Mesothelial cell of epicardium (in vitro differentiated cells): ENCODE measurements at places on chromosomes 4 and X. TPM values are rescaled to one million over a fixed set of nuclear protein-coding genes. Genes with fewer than 3 reads are reported as not detected.

DNA sequence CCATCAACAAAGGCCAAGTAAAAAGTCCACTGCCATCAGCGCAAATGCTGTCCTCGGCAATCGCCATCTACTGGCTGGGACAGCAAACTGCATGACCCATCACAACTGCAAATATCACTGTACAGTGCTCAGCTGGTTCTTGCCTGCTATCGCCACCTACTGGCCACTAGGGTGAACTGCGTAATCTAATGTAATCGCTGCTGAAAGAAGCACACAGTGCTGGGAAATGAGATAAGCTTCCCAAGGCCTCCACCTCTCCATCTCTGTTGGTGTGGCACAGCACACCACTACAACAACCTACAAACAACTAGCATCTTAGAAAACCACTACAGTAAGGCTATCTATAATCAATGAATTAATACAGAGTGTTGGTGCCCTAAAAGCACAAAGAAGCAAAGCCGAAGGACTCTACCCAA, 298.3 kb downstream of the TEX13A start:
- DNase-seq = no peak

Gene LAGE3
- total RNA-seq = 15.3 to 16.5 TPM (median 15.8 TPM) in 3 replicates

GRCh38 chr4:48943387-48943786, 36.8 kb upstream of the OCIAD2 start:
- no peak for DNase-seq

Gene CT45A10
- not detected in 3 replicates for total RNA-seq

Gene CT45A5
- not detected in 3 replicates for total RNA-seq

DNA sequence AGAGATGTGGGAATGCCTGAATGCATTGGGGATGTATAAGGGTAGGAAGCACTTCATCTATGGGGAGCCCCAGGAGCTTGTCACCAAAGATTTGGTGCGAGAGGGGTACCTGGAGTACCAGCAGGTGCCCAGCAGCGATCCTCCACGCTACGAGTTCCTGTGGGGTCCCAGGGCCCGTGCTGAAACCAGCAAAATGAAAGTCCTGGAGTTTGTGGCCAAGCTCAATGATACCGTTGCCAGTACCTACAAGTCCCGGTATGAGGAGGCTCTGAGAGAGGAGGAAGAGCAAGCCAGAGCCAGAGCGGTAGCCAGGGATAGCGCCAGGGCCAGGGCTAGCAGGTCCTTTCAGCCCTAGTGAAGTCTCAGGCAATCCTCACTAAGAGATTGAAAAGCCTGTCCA, 3.8 kb downstream of the MAGEB17 start:
- DNase-seq = no peak
